Colonic mucosa (tissue), 4 donors: ENCODE measurements at places on chromosomes 1 and 21. TPM values are rescaled to one million over a fixed set of nuclear protein-coding genes. Genes with fewer than 3 reads are reported as not detected.
A peak's percentile ranks its signal among the peaks of the same experiment; 100 is the strongest.

Gene C1orf226
- total RNA-seq, result 26.9 TPM

DNA sequence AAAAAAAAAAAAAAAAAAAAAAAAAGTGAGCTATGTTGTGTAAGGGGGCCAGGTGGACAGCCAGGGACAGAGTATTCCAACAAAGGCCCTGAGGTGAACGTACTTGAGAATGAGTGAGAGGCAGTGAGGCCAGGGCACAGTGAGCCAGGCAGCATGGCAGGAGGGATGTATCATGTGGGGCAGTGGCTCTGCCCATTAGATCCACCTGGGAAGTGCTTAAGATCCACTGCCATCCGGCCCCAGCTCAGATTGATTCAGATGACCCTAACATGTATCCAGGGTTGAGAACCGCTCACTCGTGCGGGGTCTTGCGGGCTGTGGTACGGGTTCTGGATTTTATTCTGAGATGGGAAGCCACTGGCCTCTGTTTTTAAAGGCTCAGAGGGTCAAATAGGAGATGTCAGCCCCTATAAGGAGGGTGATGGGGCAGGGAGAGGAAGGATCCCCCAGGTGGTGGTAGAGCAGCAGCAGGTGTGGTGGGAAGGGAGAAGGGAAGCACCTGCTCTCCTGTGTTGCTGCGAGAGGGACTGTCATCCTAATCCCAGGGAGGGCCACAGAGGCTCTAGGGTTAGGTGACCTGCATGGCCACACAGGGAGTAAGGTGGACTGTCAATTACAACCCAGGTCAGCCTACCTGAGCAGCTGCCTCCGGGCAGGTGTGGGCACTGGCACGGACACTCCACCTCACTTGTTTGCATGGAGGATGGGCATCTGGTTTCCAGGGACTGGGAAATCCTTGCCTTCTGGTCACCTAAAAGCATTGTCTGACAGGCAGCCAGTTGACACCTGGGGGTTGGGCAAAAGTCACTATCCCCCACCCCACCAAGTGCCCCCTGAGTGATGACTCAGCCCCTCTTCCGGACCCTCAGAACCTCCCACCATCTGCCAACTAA is 31.6 kb downstream of the CDK18 start:
- no peaks in the 10 kb centered on the region for H3K36me3 ChIP-seq
- no peaks in the 10 kb centered on the region for H3K4me1 ChIP-seq

DNA sequence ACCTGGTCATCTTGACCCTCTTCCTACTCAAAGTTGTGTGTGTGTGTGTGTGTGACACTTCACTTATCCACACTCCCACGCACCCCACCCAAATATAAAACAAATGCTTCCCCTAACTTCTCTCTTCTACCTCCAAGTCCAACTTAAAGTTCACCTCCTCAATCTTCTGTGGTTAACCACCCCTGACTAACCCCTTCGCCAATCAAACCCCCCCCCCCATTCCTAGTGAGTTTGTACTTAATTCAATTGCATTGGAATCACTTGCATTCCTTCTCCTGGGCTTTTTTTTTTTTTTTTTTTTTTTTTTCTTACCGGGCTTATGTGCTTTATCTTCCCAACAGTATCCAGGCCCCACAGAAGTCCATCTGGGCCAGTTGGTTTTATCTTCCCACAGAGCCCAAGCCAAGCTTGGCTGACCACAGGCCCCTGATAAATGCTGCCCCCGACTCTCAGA is 78.4 kb downstream of the CD58 start:
- no peak overlapping the region for H3K27ac ChIP-seq
- H3K4me3 ChIP-seq, result no peak overlapping the region
- no peaks in the 10 kb centered on the region for H3K36me3 ChIP-seq
- H3K27me3 ChIP-seq, result no peaks in the 10 kb centered on the region

GRCh38 chr1:40132383-40133311 is 28.5 kb upstream of the RLF start:
- no peaks in the 10 kb centered on the region for H3K36me3 ChIP-seq
- DNase-seq, result no peak
- no peak overlapping the region for H3K4me3 ChIP-seq
- no peaks in the 10 kb centered on the region for H3K4me1 ChIP-seq

DNA sequence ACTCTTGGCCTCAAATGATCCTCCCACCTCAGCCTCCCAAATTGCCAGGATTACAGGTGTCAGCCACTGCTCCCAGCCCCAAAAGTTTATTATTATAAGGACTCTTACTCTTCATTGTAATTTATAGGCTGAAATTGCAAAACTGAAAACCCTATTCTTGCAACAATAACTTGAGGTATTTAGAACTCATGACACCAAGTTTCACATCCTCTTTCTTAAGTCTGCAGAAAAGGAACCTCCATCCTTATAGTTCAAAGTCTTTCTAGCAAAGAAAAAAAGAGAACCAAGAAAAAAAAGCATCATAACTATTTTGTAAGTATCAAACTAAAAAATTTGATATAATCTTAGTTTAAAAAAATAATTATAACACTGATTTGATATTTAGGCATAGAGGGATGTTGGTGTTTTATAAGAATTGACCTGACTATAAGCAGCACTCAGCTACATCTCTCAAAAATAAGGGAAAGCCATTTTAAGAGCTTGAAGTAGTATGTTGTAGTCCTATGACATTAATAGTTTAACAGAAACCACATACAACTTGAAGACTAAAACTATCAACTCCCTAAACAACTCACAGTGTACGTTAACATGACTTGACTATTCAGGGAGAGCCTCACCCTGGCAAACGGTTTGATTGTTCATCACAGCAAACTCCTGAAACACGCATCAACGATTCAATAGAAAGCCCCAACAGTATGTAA is 122.4 kb downstream of the AKT3 start:
- H3K27me3 ChIP-seq, result no peaks in the 10 kb centered on the region
- H3K4me3 ChIP-seq, result no peak overlapping the region
- H3K27ac ChIP-seq, result no peak overlapping the region
- no peak for DNase-seq
- no peaks in the 10 kb centered on the region for H3K36me3 ChIP-seq

DNA sequence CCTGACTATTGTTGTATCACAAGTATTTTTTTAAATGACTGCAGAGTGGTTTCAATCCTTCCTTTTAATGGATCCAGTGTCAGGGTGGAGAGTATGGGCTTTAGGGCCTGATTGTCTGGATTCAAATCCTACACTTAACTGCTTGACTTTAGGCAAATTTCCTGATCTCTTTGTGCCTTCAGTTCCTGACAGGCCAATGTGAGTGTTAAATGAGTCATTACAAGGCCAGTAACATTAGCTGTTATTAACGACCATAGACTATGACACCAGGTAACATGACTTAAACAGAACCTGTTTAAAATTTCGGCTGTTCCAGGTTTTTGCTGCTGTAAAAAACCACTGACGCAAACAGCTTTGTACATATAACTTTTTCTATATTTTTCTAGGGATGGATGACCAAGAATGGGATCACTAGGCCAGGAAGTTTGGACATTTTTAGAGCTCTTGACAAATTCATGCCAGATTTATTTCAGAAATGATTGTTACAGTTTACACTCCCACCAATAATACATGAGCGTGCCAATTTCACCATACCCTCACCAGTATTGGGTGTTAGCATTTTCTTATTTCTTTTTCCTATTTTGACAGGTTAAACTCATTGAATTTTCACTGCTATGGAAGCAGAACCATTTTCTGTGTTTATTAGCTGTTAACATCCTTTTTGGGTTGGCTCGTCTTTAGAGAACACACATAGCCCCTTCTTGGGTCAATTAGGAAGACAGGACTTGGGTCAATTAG is 11.3 kb downstream of the ZNF362 start:
- no peaks in the 10 kb centered on the region for H3K4me1 ChIP-seq
- no peak for DNase-seq
- H3K27ac ChIP-seq, result no peak overlapping the region
- H3K4me3 ChIP-seq, result no peak overlapping the region
- H3K36me3 ChIP-seq, result no peaks in the 10 kb centered on the region

Gene CNKSR1
- 46.8 TPM for total RNA-seq

DNA sequence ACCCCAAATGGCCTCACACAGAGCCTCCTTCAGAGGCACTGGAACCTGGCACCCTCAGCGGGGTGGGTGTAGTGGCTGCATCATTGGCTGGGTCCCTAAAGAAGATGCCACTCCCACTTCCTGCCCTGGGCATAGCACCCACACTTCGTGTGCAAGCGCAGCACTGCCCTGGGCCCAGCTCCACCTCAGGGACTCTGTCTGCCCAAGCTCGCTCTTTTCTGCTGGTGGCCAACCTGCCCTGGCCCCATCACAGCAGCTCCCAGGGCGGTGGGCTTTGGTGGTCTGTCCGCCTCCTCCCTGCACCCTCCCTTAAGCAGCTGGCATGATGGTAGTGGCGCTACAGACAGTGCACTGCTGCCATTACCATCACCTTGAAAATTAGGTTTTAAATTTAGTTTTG is 829.3 kb upstream of the BRINP3 start:
- no peak overlapping the region for H3K4me3 ChIP-seq
- no peaks in the 10 kb centered on the region for H3K4me1 ChIP-seq
- H3K27ac ChIP-seq, result no peak overlapping the region

DNA sequence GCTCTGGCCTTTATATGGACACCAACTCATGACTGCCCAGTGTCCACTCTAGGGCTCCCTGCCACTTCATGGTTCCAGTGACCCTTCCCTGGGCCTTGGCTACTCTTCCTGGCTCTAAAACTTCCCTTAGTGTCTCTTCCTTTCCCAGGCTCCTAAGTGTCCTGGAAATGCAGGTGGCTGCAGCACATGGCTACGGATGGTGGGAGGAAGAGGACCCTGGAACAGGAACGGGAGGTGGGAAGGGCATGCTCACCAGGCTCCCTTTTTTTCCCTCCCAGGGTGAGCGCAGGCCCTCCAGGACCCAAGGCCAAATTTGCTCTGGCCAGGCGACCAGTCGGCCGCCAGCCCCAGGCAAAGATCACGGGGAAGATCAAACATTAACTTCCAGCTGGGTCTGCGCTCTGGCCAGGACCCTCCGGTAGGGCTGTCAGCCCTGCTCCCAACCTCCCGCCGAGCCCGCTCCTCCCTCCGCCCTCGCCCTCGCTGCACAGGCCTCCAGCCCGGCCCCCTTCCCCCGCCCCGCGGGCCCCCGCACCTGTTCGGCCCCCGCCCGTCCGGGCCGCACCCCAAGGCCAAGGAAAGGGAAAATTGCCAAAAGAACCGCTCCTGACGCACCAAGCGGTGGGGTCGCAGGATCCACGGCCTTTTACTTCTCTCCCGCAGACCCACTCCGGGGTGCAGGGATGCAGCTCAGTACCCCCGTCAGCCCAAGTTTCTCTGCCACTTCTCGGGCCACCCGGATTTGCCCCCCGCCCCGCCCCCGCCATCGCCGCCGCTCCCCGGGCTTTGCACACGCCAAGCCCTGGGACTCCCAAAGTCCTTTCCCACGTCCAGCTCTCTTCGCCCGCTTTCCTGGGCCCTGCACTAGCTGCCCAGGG is 894 bp downstream of the TCEA3 start:
- H3K4me3 ChIP-seq, result peak overlapping the region; percentile 84
- DNase-seq, result peak; percentile 90
- peaks cover 4% of the 10 kb centered on the region for H3K4me1 ChIP-seq
- H3K36me3 ChIP-seq, result no peaks in the 10 kb centered on the region
- H3K27me3 ChIP-seq, result no peaks in the 10 kb centered on the region

Gene OR10Z1
- not detected for total RNA-seq

Gene FABP3
- 2.8 TPM for total RNA-seq

Gene TMPRSS2
- total RNA-seq, result 408 TPM

DNA sequence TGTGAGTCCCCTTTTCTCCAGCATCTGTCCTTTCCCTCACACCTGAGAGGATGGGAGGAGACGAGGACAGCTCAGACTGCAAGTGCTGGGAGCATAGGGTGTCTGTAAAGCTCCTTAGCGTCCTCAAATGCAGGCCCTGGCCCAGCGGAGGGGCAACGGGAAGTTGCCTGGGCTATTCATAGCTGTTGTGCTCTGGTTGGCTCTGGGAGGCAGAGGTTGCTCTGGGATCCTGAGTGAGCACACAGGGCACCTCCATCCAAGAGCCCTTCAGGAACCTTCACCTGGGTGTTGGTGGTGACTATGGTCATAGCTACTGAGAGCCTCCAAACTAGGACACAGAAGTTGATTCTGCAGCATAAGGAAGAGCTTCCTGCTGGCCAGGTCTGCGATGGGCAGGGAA is 2.6 kb downstream of the PADI1 start:
- no peaks in the 10 kb centered on the region for H3K36me3 ChIP-seq
- H3K27ac ChIP-seq, result no peak overlapping the region
- H3K4me3 ChIP-seq, result no peak overlapping the region

DNA sequence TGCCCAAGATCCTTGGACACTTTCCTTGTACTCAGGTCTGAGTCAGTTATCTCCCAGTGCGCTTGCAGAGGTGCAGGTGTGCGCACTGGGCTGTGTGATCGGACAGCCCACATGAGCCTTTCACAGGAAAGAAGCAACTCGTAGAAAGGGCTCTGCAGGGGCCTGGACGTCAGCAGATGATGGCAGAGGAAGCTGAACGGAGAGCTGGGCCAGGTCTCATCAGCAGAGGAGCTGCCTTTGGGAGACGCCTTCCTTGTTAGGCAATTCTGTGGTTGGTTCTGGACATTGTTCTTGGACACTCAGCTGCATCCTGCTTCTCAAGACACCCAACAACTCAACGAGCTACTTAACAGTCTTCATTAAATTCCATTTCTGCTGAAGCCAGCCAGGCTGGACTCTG is 7.5 kb upstream of the PROK1 start:
- H3K4me3 ChIP-seq, result no peak overlapping the region
- H3K27ac ChIP-seq, result no peak overlapping the region
- no peaks in the 10 kb centered on the region for H3K36me3 ChIP-seq
- H3K4me1 ChIP-seq, result no peaks in the 10 kb centered on the region
- DNase-seq, result no peak

DNA sequence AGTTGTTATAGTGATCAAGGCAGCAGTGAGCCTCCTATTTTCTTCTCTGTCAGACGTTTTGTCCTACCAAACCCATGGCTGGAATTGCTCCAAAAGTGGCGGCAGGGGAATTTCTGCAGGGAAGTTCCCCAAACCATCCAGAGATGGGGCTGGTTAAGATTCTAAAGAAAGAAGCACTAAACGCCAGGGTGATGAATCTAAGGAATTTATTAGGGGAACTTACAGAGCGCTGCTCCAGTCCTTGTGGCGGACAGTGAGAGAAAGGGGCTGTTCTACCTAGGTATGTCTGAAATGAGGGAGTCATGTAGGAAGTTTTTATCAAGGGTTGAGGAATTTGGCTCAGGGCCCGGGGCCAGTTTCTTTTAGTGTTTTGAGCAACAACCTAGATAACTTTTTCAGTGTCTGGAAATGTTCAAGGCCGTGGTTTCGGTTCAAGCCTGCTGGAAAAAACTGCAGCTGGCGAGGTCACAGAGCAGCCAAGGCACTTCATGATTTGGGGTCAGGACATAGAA is 222.4 kb upstream of the B3GALT2 start:
- H3K27ac ChIP-seq, result no peak overlapping the region
- H3K36me3 ChIP-seq, result no peaks in the 10 kb centered on the region
- H3K4me3 ChIP-seq, result no peak overlapping the region
- H3K27me3 ChIP-seq, result no peaks in the 10 kb centered on the region
- peak; percentile 71 for DNase-seq
- H3K4me1 ChIP-seq, result no peaks in the 10 kb centered on the region

GRCh38 chr1:29629814-29630516 is 393.6 kb downstream of the PTPRU start:
- H3K4me3 ChIP-seq, result no peak overlapping the region
- no peak overlapping the region for H3K27ac ChIP-seq
- H3K4me1 ChIP-seq, result no peaks in the 10 kb centered on the region
- H3K27me3 ChIP-seq, result no peaks in the 10 kb centered on the region
- no peaks in the 10 kb centered on the region for H3K36me3 ChIP-seq
- DNase-seq, result peak; percentile 7

- H3K27me3 ChIP-seq, result no peaks in the 10 kb centered on the region
- peak overlapping the region; percentile 83 for H3K27ac ChIP-seq
- no peak overlapping the region for H3K4me3 ChIP-seq
- H3K4me1 ChIP-seq, result no peaks in the 10 kb centered on the region
- DNase-seq, result peak; percentile 78
- H3K36me3 ChIP-seq, result no peaks in the 10 kb centered on the region
Measured at GRCh38 chr1:204417074-204417997, 5.7 kb upstream of the PPP1R15B start.
